Neuronal stem cell (in vitro differentiated cells): ENCODE measurements at places on chromosomes 1 and 21.

GRCh38 chr1:201905234-201905890 lies 16.7 kb downstream of the SHISA4 start:
- no peak for DNase-seq

DNA sequence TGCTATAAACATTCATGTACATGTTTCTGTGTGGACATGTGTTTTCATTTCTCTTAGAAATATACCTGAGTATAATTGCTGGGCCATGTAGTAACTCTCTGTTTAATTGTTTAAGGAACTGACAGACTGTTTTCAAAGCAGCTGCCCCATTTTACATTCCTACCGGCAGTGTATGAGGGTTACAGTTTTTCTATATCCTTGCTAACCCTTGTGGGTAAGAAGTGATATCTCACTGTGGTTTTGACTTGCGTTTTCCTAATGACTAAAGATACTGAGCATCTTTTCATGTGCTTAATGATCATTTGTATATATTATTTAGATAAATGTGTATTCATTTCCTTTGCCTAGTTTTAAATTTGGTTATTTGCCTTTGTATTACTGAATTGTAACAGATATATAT lies 81.7 kb downstream of the DNM3 start:
- no peak for DNase-seq

DNA sequence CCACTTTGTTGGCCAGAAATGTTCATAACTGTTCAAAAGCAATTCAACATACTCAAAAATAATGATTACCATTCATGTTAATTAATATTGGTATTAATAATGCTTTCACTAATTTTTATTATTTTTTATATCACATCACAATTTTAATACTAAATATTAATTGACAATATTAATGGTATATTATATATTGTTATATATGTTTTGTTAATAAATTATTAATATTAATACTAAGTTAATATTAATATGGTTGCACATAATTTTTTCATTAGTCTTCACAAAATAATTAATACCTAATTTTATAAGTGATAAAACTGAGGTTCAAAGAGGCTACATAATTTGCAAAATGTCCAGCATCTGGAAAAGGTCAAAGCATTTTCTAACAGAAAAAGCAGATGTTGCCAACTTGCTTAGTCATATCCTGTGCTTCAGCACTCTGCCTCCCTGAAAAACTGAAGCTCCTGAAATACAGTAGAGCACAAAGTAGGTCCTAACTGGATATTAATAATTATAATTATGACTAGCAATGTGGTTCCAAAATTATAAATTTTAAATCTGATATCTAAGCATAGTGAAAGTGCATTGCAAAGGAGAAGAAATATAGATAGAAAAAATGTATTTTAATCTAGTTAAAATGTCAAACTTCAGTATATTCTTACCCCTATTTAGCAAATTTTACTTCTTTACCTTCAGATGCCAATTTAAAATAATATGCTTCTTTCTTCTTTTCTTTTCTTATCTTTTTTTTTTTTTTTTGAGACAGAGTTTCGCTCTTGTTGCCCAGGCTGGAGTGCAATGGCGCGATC lies 123.2 kb upstream of the TNFSF4 start:
- no peak for DNase-seq

DNA sequence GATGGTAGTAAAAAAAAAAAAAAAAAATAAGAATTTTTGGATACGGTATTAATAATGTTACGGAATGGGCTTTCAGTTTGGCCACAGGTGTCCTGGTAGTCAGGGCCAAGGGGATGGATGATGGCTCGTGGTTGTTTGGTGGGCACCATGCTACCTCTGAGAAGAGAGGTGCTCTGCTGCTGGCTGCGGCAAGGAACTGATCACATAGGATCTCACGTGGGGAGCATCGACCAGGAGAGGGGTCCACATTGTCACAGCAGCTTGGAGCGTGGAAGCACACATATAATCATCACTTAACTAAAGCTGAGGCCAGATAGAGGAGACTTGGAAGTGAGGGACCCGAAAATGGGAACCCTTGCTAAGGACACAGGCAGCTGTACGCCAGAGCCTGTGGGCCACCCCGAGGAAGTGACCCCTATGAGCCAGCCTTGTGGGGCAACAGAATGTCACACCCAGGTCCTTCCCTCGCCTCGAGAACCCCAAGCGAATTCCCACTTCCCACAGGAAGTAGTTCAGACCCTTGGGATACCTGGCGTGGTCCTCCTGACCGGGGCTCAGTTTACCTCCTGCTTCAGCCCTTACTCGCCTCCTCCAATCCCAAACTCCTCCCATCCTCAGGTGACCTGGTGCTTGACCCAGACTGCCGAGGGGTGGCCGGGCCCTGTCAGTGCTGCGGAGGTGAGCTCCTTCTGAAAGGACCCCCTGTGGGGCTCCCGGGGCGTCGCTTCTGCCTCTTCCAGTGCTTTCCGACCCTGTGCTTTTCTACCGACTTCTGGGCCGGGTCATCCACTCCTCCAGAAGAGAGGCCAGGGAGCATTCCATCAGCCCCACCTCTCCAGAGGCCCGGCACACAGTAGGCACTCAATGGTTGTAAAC lies 222.0 kb downstream of the CAMTA1 start:
- DNase-seq = no peak

- no peak for DNase-seq
Measured at GRCh38 chr1:160351629-160352028, 8.4 kb downstream of the NCSTN start.

DNA sequence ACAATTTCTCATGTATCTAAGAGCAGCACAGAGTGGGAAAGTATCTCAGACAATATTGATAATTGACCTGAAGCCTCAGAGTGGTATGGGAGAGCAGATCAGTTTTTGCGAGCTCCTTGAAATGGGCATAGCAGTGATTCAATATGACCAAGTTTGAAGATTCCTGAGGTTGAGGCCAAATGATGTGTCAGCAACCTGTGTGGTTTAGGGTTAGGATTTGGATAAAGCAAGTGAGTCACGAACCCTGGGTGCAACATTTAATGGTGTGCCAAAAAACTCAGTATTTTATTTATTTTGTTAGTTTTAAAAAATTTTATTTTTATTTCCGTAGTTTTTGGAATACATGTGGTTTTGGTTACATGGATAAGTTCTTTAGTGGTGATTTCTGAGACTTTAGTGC lies 92.5 kb upstream of the C21orf91 start:
- DNase-seq = no peak

DNA sequence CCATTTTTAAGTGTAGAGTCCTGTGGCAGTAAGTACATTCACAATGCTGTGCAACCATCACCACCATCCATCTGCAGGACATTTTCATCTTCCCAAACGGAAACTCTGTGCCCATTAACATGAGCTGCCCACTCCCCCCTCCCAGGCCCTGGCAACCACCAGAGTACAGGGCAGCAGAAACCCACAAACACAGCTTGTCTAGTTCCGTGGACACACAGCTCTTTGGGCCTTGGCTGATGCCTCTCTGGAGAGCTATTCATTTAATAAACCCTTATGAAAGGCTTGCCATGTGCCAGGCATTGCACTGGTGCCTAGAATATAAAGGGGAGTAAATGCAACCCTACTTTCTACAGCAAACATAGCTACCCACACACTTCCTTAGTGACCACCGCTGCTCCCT lies 28.0 kb downstream of the STUM start:
- no peak for DNase-seq

- DNase-seq = no peak
Measured at GRCh38 chr21:45572231-45572630, 30.0 kb upstream of the SLC19A1 start.

GRCh38 chr21:34126269-34126668 lies 52.9 kb downstream of the MRPS6 start:
- DNase-seq = peak; percentile 37

DNA sequence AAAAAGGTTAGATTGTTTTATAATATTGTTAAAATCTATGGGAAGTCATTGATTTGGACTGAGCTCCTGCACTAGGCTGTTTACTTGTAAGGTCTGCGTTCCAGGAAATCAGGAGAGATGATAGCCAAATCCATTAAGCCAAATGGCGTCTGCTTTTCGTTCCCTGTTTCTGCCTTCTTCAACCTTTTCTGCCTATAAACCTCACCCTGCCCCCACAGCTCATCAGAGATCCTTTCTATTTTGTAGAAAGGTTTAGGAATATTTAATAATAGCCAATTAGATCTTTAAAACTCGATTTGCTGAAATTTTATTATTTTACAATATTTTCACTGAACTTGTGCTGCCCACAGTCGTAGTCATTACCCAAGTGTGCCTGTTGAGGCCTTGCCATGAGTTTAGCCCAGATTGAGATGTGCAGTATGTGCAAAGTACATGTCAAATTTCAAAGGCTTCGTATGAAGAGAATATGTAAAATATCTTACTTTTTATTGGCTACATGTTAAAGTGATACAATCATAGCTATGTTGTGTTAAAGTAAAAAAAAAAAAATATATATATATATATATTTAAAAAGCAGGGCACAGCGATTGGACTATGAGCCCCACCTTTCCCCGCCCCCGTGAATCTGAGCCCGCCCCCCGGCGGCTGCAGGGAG lies 444 bp upstream of the IARS2 start:
- DNase-seq = no peak

DNA sequence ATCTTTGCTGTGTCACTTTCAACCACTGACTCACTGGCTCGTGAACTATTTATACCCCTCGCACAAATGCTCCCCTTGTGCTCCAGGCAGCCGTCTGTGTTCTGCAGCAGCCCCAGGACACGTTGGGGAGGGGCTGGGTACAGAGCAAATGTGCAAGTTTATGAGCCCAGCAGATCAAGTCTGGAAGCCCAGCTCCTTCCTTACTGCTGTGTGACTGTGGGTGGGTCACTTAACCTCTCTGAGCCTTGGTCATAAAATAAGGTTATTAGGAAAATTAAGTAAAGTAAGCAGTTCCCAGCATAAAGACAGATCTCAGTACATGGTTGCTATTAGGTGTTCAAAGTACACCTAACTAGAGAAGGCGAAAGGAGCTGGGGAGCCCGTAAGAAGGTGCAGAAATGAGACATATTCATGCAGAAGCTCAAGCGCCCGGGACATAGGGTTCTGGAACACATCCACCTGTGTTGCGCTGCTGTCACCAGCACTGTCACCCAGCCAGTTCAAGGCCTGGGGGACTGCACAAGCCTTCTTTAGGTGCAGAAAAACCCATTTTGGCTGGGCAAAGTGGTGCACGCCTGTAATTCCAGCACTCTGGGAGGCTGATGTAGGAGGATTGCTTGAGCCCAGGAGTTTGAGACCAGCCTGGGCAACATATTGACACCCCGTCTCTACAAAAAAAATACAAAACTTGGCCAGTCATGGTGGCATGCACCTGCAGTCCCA lies 13.8 kb downstream of the EFHD2 start:
- no peak for DNase-seq

DNA sequence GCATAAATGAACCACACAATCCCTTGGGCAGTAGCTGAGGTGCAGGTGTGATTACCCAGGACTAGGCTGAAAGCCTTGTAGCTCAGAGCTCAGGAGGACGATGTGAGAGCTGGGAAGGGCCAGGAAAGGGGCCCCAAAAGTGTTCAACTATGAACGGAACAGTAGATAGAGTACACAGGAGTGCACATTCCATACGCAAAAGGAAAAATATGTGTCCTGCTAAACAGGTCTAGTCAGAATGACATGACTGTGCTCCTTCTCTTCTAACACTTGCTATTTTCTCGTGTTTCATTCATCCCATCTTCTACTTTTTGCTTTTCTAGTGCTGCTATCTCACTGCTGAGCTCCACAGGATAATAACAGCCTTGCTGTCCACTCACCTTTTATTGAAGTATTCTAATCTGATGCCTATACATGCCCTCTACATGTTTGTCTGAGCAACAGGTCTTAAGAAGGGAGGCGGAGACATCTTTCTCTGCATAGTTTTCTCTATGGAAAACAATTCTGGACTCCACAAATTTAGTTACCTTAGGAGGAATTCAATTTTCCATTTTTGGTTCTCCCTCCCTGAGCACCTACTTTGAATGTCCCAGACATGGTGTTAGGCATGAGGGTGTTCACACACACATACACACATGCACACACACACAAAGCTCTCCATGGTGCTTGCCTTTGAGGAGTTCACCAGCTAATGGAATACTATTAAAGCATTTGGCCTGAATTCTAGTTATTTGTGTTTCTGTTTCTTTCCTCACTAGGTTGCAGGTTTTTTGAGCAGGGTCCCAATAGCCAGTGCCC lies 3.4 kb downstream of the S100A10 start:
- no peak for DNase-seq

DNA sequence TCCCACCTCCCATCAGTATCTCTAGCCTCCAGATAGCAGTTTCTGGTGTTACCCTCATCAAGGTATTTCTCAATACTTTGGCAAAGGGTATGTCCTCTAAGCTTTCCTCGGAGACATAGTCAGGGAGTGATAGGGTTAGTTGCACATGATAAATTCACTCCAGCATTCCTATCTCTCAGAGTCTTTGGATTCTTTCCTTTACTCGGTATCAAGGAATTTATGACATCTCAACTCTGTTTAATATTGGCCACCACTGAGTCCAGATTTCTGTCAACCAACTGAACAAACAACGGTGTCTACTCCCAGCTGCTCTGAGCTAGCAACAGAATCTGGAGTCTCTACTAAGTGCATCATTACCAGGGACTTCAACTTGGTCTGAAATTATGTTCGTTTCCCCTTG lies 233.4 kb downstream of the TM2D1 start:
- no peak for DNase-seq

GRCh38 chr1:17984583-17984982 lies 123.0 kb upstream of the IGSF21 start:
- peak; percentile 39 for DNase-seq

GRCh38 chr1:41427122-41427913 lies 57.2 kb downstream of the EDN2 start:
- no peak for DNase-seq

DNA sequence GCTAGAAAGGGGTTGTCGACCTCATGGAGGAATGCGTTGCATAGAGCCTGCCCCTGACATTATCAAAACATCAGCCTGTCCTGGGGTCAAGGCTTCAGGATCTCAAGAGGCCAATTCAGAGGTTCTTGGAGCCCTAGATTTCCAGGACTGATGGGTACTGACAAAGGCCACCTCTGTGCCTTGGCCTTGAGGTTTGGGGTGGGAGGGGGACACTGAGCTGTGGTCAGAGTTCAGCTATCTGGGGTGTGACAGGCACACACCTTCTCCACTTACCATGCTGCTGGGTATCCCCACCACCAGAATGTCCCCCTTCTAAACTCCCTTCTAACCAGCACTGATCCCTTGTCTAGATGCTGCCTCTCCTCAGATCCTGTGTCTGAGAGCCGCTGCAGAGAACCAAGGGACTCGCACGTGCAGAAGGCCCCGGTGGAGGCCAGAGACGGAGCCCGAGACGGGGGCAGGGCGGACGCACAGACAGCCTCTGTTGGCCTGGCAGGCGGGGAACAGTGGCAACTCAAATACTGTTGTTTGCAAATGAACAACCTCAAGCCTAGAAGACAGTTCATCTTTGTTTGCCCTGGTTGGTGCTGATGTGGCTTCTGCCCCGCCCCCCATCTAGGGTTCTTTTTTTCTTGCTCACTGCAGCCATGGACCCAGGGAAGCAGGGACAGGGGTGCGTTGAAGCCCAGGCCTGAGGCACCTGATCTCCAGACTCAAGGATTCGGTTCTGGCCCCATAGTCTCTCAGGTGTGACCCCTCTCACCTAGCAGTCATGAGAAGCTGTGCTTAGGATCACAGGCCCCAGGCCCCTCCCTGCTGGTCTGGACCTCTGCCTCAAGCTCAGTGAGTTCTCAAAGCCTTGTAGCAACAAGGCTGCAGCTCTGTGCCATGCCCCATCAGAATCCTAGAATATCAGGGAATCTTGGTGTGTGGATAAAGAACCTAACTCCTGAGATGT lies 28.1 kb upstream of the CSF1 start:
- DNase-seq = no peak
